ENCODE measurements at places on chromosomes 1 and 21.
A peak's percentile ranks its signal among the peaks of the same experiment; 100 is the strongest.

- DNase-seq = no peak
These were observed 66.4 kb upstream of the IL12RB2 start for GRCh38 chr1:67241200-67241746.

GRCh38 chr1:55928576-55928975 lies 650.8 kb downstream of the PLPP3 start:
- no peak for DNase-seq

DNA sequence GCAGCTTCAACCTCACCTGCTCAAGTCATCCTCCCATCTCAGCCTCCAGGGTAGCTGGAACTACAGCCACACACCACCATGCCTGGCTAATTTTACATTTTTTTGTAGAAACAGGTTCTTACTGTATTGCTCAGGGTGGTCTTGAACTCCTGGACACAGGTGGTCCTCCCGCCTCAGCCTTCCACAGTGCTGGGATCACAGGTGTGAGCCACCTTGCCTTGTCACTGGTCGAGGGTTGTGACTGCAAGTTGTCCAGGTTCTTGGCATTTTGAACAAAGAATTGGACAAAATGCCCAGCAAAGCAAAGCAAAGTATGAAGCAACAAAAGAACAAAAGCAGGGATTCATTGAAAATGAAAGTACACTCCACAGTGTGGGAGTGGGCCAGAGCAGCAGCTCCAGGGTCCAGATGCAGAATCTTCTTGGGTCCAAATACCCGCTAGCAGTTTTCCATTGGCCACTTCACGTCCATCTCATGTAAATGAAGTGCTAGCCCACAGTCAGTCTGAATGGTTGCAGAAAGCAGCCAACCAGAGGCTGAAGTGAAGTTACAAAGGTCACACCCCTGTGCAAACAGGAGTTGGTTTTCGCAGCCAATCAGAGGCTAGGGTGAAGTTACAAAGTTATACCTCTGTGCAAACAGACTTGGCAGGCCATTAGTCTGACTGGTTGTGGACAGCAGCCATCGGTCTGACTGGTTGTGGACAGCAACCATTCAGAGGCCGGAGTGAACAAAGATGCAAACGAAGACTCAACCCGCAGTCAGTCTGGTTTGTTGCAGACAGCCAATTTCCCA lies 109.5 kb upstream of the KIF26B start:
- no peak for DNase-seq

GRCh38 chr1:179016706-179017382 lies 8.8 kb upstream of the FAM20B start:
- peak; percentile 97 for DNase-seq

DNA sequence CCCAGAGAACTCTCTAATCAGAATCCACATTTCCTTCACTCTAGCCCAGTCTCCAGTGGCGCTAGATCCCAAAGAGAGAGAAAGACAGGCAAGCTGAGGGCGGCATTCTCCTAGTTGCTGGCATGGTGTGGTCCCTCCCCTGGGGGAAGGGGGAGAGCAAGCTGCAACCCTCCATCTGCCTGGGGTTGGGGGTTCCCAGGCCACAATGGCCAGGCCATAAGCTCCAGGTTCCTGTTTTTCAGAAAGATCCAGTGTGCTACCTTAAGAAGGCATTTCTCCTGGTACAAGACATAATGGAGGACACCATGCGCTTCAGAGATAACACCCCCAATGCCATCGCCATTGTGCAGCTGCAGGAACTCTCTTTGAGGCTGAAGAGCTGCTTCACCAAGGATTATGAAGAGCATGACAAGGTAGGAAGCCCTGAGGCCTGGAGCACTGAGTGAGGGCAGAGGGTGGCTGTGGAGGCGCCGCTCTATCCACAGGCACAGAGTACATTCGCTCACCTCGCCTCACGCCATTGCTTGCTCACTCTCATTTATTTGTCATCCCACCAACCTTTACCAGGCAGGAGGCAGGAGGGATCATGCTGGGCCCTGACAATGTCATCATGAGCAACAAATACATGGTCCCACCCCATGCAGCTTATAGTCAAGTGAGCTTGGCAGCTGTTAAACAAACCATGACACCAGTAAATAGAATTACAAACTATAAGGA lies 6.6 kb downstream of the CSF1 start:
- DNase-seq = no peak

DNA sequence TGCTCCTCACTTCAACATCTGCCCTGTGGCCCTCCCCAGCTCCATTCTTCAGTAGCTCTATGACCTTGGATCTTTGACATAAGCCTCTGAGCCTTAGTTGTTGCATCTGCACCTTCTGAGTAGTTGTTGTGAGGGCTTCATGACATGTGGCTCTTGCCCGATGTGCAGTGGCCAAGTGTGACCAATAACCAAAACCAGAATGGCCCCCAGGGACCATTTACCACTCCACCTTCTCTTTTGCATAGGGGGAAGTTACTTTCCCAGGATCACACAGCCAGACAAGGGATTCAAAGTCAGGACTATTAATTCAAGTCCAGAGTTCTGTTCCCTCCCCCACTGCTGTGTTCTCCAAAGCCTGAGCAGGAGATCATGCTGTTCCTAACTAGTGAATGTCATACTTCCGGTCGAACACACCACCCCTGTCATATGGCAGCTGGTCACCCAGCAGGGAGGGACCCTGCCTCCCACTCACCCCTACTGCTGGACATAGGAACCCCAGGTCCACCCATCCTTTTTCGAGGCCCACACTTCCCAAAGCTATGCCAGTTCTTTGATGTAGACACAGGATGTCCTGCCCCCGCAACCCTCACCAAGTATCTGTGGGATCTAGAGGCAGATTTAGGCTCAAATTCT lies 4.0 kb downstream of the FGR start:
- no peak for DNase-seq
